Thyroid gland (tissue), 4 donors: ENCODE measurements at places on chromosomes 7 and 10. TPM values are rescaled to one million over a fixed set of nuclear protein-coding genes. Genes with fewer than 3 reads are reported as not detected.

Gene RHBDD2
- total RNA-seq = 155 TPM

Gene HNRNPA2B1
- 242 TPM for total RNA-seq

Gene ZNF438
- total RNA-seq = 20.2 TPM

Gene RSPH10B2
- total RNA-seq = 0.21 TPM

GRCh38 chr7:51310131-51310583 lies 6.5 kb downstream of the COBL start:
- DNase-seq = peak; percentile 46

DNA sequence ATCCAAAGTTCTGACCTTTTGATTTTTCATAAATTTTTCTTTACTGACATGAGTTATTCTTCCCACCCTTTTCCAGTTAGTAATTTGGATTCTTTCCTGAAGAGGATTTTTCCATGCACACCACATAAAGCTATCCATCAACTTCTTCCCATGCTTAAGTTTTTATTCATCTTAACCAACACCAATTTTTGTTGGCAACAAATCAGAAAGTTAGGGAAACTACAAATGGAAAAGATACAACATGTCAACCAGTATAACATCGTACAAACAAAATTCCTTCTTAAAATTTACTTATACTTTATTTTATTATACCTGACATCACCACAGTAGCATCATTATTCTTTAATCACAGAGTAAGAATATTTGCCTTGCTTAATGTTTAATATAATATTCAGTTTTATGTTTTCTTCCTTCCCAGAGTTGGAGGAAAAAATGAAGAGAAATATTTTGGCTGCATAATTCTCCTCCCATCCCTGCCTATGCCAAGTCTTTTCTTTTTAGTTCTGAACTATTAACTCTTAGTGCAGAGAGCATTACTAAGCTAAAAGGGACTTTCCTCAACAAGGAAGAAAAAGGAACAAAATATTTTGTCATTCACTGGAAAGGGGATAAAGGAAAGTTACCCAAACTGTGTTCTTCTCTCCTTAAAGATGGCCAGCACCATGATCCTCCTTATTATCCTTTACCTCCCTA lies 67.5 kb upstream of the MEOX2 start:
- DNase-seq = no peak

DNA sequence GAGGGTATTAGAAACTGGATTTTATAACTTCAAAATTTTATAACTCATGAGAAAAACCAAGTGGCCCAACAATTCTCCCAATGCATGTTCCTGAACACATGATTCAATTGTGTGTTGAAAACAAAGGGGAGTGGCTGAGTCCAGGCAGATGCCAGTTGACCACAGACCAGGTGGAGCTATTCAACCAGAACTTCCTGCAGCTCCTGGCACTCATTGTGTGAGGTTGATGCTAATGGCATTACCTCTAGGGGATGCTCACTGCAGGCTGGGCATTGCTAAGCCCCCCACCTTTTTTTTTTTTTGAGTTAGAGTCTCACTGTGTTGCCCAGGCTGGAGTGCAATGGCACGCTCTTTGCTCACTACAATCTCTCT lies 20.3 kb downstream of the MYOF start:
- DNase-seq = peak; percentile 80

DNA sequence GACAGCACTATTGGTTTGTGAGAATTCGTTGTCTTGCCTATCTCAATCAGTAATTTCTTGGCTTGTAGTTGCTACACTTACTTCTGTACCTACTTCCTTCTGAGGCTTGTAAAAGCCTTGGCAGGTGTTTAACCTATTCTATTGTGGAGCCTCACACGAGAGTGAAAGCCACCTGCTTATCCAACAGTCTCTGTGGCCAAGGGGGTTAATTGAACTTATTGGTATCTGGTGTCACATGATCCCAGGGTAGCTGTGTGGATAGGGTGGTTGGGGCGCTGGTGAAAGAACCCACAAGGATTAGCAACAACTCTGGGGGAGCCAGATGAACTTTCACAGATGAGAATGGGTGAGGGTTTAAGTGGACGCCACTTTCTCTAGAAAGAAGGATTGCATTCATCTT lies 13.9 kb upstream of the ATP6V0E2 start:
- DNase-seq = no peak

GRCh38 chr10:103592186-103593021 lies 98.9 kb downstream of the NEURL1 start:
- no peak for DNase-seq

DNA sequence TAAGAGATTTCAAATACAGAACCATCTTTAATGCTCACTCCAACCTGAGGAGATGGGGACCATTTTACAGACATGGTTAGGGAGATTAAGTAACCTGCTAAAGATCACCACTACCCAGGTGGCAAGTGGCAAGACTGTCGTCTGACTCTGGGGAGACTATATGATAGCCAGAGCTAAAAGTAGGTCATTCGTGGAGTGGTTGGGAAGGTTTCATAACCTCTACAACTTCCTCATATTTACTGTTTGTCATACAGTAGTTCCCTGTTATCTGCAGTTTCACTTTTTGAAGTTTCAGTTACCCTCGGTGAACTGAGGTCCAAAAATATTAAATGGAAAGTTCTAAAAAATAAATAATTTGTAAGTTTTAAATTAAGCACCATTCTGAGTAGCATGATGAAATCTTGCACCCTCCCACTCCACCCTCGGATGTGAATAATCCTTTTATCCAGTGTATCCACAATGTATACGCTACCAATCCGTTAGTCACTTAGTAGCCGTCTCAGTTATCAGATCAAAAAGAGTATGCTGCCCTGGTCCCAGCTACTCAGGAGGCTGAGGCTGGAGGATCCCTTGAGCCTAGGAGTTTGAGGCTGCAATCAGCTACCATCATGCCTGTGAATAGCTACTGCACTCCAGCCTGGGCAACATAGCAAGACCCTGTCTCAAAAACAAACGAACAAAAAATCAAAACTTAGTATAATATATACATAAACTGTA lies 14.9 kb upstream of the LGI1 start:
- no peak for DNase-seq

GRCh38 chr7:832968-833424 lies 720 bp downstream of the SUN1 start:
- peak; percentile 78 for DNase-seq

DNA sequence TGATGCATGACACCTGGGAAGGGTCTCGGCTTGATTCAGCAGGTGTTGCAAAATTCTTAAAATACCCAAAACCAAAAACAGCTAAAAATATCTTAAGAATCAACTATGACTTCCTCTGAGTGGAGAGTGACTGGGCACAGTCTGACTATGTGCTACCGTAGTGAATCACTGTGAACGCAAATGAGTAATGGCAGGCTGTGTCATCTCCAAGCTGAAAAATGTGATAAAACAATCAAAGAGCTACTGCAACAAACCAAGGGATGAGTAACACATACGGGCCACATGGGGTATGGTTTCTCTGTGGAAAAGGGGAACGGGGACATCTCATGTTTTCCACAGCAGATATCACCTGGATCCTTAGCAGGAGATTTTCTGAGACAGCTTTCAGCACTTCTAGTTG lies 127.5 kb downstream of the ABCA13 start:
- no peak for DNase-seq

- DNase-seq = peak; percentile 17
These were observed 32.3 kb downstream of the PPIF start for GRCh38 chr10:79379512-79380124.

DNA sequence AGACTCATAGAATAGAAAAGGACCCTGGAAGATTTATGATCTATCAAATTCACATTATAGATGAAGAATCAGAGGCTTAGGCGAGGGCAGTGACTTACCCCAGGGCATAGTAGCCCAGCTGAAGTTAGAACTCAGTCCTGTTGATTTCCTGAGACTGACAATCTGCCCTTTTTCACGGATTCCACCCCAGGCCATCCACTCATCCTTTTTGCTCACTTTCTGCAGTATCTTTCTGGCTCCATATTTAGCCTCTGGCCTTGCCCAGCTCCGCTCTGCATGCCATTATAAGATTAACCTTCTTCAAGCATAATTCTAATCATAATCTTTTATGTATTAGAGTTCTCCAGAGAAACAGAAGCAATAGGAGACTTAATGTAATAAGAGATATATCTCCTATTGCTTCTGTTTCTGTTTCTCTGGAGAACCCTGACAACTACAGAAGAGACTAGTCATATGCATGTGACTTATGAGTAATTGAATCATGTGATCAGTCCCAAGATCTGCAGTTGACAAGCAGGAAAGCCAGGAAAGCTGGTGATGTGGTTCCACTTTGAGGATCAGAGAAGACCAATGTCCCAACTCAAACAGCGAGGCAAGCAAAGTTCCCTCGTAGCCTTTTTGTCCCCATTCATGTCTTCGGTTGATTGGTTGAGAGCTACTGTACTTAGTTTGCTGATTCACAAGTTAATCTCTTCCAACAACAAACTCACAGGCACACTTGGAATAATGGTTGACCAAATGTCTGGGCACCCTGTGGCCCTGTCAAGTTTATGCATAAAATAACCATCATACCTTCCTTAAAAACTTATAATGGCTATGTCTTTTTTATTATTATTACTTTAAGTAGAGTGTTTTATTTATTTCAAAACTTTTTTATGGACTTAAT lies 412.1 kb downstream of the SUGCT start:
- no peak for DNase-seq

DNA sequence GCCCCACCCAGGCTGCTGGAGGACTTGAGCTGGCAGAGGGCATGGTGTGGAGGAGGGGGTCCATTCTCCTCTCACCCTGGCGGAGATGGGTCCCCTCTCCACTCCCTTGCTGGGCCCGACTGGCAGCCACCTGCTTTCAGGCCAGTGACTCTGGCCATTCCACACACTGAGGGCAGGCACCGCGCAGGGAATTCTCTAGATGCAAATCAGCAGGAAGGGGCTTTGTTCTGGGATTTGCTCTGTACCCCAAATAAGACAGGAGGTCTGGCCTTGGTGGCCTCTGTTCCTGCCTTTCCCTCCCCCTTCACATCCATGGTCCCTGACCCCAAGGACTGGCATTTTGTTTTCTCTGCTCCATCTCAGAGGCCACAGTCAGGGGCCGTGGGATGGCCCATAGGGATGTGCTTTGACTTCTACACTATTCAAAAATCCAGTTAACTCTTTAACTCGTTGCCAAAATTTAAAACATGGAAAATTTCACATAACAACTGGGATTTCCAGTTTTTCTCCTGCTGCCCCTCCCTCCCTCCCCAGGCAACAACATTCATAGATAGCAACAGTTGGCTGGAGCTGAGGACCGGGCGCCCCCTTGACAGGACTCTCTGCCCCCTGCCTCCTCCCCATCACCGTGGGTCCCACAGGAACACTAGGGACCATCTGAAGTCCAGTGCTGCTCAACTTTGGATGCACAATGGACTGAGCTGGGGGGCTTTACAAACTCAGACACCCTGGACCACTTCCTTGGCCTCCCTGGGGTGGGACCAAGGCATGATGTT lies 33.9 kb downstream of the PPIF start:
- no peak for DNase-seq

DNA sequence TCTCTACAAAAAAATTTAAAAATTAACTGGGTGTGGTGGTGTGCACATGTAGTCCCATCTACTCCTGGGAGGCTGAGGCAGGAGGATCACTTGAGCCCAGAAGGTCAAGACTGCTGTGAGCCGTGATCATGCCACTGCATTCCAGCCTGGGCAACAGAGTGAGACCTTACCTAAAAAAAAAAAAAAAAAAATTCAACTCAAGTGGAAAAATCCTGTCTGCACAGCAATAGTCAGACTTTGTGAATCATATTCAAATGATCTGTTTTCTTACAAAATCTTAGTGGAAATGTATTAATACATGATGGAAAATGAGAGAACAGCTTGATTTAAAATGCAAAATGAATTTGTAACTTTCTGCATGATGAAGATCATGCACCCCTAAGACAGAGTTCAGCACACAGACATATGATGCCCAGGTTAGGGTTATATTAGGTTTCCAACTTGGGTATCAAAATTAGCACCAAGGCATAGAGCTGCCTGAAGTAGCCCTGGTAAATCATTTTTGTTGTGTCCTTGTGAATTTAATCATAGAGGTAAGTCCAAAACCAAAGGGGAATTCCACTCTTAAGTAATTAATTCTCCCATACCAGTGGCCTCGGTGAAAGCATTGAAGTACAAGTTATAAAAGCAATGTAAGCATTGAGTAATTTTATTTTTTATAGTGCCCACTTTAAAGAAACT lies 93.8 kb downstream of the ADD3 start:
- no peak for DNase-seq

GRCh38 chr7:153475239-153475638 lies 577.0 kb upstream of the DPP6 start:
- DNase-seq = no peak

- no peak for DNase-seq
These were observed 731.5 kb upstream of the FZD8 start for GRCh38 chr10:36373424-36374096.

DNA sequence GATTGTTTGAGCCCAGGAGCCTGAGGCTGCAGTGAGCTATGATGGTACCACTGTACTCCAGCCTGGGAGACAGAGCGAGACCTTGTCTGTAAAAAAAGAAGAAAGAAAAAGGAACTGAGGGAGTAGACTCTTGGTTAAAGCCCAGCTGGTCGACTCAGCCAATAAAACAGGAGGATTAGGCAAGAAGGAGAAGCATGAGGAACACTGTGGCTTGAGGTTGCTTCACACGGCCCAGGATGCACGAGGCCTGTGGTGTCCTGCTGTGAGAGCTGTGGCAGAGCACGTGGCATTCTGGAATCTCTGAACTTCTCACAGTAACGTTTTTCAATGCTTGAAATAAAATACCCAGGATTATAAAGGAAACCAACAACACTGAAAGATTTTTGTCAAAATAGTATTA lies 93.3 kb downstream of the CUL2 start:
- DNase-seq = no peak

- DNase-seq = no peak
These were observed 56.1 kb downstream of the ATAD1 start for GRCh38 chr10:87761892-87762291.
